ENCODE measurements at places on chromosomes 1 and 21. TPM values are rescaled to one million over a fixed set of nuclear protein-coding genes. Genes with fewer than 3 reads are reported as not detected.

The GREM2 gene
- 0.46 TPM for polyA plus RNA-seq

DNA sequence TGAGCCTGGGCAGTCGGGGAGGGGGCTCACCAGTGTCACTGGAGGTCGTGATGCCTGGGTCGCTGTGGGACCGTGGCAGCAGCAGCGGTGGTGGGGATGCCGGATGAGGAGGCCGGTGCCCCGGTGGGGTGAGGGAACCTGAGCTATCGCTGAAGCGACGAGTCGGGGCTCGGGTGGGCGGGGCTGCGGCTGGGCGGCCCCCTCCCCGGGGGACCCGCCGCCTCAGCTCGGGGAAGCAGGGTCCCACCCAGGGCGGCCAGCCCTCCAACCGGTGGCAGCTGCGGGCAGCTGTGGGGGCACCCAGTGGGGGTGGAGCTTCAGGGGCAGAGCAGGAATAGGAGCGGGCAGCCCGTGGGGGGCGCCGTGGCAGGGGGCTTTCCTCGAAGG is 5.0 kb downstream of the ENTREP3 start:
- H3K27ac ChIP-seq: peak overlapping the region; percentile 19
- no peak for DNase-seq
- no peak overlapping the region for H3K4me3 ChIP-seq
- H3K4me1 ChIP-seq: peaks cover 32% of the 10 kb centered on the region

DNA sequence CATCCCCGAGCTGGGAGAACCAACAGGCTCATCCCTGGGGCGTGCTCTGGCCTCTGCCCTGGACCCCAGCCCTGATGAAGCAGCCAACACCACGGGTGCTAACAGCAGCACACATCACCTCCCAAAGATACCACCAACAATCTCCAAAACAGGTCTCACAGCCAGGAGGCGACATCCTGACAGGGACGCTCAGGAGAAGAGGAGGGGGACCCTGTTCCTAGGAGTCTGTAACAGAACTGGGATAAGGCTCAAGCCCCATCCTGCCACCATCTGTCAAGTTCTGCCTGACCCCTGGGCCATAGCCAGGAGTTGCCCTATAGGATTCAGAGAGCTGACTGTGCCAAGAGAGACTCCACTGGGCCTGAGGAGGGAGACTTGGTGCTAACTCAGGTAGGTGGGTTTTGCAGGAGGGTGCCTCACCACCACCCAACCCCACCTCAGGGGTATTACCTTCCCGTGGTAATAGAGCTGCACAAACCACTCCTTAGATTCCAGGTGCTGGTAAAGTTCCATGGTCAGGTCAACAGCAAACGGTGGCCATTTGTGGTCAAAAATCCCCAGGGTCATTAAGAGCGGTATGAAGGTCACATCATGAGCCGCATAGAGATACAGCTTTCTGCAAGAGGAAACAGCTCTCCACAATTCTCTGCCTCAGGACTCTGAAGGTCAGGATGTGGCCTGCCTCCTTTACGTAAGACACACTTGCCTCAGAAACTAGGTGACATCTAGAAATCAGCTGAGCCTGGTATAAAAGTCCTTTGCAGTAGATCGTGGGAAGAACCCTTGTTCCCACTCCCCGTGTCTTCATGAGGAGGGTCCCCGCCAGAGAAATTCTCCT is 22.3 kb downstream of the ACP6 start:
- no peak overlapping the region for H3K27ac ChIP-seq
- no peaks in the 10 kb centered on the region for H3K27me3 ChIP-seq
- DNase-seq: no peak
- H3K4me3 ChIP-seq: no peak overlapping the region
- H3K36me3 ChIP-seq: peaks cover 22% of the 10 kb centered on the region

The ANKRD35 gene
- 2.1 TPM for polyA plus RNA-seq

The DNAJC28 gene
- 2.4 TPM for polyA plus RNA-seq

- H3K27me3 ChIP-seq: no peaks in the 10 kb centered on the region
- no peaks in the 10 kb centered on the region for H3K36me3 ChIP-seq
- H3K4me3 ChIP-seq: no peak overlapping the region
- no peak for DNase-seq
- peaks cover 76% of the 10 kb centered on the region for H3K4me1 ChIP-seq
These were observed 16.8 kb downstream of the GALNT2 start for GRCh38 chr1:230083746-230084407.

DNA sequence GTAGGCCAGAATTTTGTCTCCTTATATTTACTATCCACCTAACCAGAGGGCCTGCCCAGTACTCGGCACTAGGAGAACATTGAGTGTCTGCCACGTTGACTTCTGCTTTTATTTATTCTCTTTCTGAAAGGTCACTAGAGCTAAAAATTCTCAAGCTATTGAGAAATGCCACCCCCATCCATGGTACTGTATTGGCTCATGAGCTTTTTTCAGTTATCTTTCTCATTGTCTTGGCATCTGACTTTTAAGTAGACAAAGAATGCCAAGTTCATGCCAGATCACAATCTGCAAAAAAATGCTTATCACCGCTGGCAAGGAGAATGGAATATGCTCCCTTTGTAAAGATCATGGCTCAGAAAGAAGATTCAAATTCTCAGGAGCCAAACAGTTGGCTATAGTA is 49.8 kb upstream of the MROH9 start:
- no peaks in the 10 kb centered on the region for H3K36me3 ChIP-seq
- no peak overlapping the region for H3K27ac ChIP-seq
- DNase-seq: no peak
- no peak overlapping the region for H3K4me3 ChIP-seq
- no peaks in the 10 kb centered on the region for H3K27me3 ChIP-seq

- no peaks in the 10 kb centered on the region for H3K27me3 ChIP-seq
- H3K4me3 ChIP-seq: no peak overlapping the region
- no peaks in the 10 kb centered on the region for H3K4me1 ChIP-seq
- H3K27ac ChIP-seq: no peak overlapping the region
- no peaks in the 10 kb centered on the region for H3K36me3 ChIP-seq
These were observed 1270.6 kb downstream of the KCNT2 start for GRCh38 chr1:195337646-195338045.

- H3K4me1 ChIP-seq: no peaks in the 10 kb centered on the region
- no peak overlapping the region for H3K4me3 ChIP-seq
- H3K27ac ChIP-seq: no peak overlapping the region
- H3K27me3 ChIP-seq: no peaks in the 10 kb centered on the region
- DNase-seq: no peak
These were observed 3.8 kb upstream of the SLC26A9 start for GRCh38 chr1:205947024-205947423.

DNA sequence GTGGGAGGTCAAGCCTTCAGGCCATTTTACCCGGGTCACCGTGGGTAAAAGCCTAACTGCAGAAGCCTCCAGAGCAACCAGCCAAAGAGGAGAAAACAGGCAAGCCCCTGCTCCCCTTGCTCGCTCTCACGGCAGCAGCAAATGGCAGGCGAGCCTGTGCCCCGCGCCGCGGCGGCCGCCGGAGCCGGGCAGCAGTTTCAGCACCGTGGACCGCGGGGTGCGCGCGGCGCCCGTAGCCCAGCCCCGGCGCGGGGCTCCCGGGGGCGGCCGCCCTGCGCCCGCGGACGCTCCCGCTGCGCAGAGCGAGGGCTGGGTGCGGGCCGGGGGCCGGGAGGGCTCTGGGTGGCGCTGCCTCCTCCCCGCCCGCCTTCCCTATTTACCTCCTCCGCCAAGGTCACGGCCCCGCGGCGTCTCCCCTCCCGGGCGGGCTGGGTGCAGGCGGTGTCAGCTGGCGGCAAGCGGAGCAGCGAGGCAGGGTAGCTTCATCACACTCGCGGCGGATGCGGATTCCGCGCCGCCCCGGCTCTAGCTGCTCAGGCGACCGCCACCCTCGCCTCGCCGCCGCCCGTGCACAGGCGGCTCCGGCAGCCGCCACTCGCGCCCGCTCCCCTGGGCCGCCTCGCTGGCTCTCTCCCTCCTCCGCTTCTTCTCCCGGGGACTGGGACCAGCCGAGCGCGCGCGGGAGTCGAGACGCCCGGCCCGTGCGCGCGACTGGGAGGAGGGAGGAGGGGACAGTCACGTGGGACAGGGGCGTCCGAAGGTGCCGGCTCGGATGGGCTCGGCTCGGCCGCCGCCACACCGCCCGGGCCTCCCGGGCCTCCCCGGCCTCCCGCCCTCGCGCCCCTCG is at the start of gene RGS7:
TSS of gene RGS7 (minus strand) at position 687 of the 847 bp plus-strand sequence.
- peaks cover 5% of the 10 kb centered on the region for H3K4me1 ChIP-seq
- no peaks in the 10 kb centered on the region for H3K36me3 ChIP-seq
- H3K27ac ChIP-seq: no peak within 1 kb of the TSS
- H3K27me3 ChIP-seq: peaks cover 12% of the 10 kb centered on the region
- peak; percentile 67 for DNase-seq
